T-helper 17 cell (primary cell): ENCODE measurements at places on chromosomes 1 and 21.

- no peak for DNase-seq
These were observed 99.7 kb downstream of the NOS1AP start for GRCh38 chr1:162169031-162169790.

- DNase-seq, result no peak
These were observed 92.1 kb upstream of the POU3F1 start for GRCh38 chr1:38138498-38139233.

- peak; percentile 57 for DNase-seq
These were observed 28.5 kb upstream of the KCNA2 start for GRCh38 chr1:110634455-110635311.

- no peak for DNase-seq
These were observed 103.0 kb downstream of the SSBP3 start for GRCh38 chr1:54302951-54303843.

- DNase-seq, result no peak
These were observed 9.8 kb upstream of the ERMAP start for GRCh38 chr1:42807056-42807668.

- no peak for DNase-seq
These were observed 59.6 kb downstream of the RUNX1 start for GRCh38 chr21:34989337-34990151.

DNA sequence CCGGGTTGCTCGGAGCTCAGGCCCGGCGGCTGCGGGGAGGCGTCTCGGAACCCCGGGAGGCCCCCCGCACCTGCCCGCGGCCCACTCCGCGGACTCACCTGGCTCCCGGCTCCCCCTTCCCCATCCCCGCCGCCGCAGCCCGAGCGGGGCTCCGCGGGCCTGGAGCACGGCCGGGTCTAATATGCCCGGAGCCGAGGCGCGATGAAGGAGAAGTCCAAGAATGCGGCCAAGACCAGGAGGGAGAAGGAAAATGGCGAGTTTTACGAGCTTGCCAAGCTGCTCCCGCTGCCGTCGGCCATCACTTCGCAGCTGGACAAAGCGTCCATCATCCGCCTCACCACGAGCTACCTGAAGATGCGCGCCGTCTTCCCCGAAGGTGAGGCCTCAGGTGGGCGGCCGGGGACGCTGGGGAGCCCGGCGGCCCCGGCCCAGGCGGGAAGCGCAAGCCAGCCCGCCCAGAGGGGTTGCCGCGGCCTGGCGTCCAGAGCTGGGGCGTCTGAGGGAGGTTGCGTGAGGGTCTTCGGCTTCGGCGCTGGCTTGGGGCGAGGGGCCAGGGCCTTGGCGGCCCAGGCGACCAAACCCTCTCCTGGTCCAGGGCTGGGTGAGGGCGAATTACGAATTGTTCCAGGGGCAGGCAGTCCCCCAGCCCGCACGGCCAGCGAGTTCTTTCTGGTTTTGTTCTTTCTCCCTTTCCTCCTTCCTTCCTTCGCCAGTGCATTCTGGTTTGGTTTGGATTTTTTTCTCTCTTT is 805 bp downstream of the SIM2 start:
- DNase-seq, result no peak

DNA sequence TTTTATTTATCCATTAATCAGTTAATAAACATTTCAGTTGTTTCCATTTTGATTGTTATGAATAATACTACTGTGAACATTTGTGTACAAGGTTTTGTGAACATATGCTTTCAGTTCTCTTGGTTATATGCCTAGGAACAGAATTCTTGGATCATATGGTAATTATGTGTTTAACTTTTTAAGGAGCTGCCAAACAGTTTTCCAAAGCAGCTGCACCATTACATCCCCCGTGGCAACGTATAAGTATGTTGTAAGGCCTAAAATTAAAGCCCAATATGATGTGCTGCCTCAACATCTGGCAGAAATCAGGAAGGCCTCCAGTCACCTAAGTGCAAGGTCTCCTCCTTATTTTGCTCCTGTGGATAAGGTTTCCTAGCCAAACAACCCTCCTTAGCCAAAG is 235.6 kb upstream of the CACYBP start:
- DNase-seq, result no peak

DNA sequence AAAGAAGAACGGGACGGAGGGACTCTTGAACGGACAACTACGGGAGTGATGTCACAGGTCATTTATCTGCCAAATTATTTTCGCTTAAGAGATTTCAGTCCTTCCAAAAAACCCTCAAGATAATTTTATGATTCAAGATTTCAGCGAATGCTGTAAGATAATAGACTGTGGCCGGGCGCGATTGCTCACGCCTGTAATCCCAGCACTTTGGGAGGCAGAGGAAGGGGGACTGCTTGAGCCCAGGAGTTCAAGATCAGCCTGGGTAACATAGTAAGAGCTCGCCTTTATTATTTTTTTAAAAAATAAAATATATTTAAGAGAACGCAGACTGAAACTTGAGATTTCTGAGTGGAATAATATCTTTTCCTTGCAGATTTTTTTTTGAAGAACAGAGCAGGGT is 609 bp downstream of the RWDD2B start:
- no peak for DNase-seq

DNA sequence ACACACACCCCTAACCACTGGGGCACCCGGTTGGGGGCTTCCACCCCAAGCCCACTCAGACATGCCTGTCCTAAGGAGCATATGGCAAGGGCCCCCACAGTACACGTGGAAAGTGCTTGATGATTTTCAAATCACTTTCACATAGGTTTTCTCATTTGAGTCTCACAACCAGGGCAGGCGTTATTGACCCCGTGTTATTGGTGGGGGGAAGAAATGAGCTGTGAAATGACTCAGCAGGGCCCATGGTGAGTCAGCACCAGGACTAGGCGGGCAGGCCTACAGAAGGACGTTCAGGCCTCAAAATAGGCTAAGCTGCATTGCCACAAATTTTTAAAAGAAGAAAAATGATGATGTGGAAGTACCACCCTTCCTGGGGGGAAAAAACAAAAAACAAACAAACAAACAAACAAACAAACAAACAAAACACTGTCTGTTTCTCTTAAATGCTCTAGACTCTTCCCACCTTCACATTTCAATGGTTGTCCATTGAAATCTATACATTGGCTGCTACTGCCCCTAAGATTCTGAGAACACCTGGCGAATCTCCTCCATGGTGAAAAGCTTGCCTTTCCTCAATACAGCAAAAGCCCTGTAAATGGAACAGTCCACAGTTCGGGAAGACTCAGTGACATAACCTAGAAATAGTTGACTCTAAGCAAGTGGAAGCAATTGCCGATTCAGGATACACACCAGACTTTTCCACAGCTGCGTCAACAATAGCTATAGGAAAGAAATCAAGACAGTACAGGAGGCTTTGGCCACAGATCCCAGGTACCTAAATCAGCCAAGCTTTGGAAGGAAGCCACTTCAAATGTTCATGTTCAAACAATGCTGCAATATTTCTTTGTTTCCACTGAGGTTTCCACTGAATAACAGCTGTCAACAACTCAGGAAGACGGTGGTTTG is 234.7 kb downstream of the TOMM20 start:
- DNase-seq, result no peak

DNA sequence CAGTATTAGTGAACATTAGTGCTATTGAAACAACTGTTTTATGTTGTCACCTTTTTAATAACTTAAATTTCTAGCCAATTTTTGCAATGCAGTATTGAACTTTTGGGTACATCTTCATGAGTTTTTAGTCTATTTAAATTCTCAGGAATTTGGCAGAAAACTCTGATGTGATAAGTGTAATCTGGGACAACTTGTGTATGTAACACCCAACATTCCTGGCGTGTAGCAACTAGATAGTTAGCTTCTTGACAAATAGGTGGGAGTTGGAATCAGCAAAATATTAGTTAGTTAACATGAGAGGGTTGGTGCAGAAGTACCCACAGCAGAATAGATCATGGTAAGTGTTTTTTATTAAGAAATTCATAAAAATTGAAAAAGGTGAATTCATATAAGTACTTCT is 111.6 kb downstream of the ITSN1 start:
- no peak for DNase-seq

- DNase-seq, result no peak
These were observed 6.4 kb downstream of the C1orf50 start for GRCh38 chr1:42773420-42773819.

DNA sequence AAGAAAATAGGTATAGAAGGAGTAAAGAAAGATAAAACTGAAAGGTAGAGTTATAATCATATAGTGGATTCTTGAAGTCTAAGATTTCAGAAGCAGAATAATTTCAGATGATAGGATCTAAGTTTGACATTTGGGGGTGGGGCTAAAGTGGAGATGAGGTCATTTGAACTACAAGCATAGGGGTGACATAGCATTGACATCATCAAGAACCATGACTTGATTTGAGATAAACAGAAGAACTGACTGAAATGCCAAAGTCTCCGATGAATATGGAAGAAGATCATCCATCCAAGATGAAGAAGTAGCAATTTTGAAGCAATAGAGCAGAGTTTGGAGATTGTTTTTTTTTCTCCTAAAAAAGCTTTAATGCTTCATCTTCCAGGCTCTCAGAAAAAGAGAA is 122.3 kb downstream of the MACF1 start:
- no peak for DNase-seq

DNA sequence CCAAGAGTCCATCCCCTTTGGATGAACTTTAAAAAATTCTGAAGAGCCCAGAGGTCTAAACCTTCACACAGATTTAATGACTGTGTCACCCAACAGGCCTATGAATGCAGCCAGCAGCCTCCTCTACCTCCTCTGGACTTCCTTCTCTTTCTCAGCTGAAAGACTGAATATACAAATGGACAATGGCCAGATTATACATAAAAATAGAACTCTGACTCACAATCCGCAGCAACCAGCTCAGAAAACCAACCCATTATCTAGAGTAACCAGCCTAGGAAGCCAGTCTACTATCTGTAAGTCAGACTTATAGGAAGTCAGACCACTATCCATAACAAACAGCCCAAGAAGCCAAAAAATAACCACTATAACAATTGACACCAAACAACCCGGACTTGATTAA is 224.5 kb downstream of the ASTN1 start:
- no peak for DNase-seq

- DNase-seq, result no peak
These were observed 17.5 kb upstream of the SUCO start for GRCh38 chr1:172515436-172515835.

GRCh38 chr1:174982971-174983689 is 16.6 kb upstream of the CACYBP start:
- peak; percentile 41 for DNase-seq

- no peak for DNase-seq
These were observed 190.5 kb downstream of the RYR2 start for GRCh38 chr1:237232501-237232900.

- DNase-seq, result no peak
These were observed 284.6 kb downstream of the PTBP2 start for GRCh38 chr1:97006044-97006661.

DNA sequence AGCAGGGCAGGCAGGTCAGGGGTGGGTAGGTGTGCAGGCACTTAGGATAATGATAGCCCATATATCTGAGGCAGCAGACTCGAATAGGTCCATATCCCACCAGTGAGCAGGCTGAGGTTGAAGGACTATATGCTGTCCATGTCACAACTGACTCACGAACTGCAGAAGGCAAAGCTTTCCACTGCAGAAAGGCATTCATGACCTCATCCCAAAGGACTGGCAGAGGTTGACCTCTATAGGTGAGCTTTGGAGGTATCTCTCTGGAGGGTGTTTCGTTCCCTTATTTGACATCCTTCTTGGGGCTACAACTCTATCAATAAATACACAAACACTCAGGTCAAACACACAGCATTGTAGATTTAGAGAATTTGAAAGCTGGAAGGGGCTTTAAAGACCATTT is 42.8 kb upstream of the MARK1 start:
- no peak for DNase-seq

DNA sequence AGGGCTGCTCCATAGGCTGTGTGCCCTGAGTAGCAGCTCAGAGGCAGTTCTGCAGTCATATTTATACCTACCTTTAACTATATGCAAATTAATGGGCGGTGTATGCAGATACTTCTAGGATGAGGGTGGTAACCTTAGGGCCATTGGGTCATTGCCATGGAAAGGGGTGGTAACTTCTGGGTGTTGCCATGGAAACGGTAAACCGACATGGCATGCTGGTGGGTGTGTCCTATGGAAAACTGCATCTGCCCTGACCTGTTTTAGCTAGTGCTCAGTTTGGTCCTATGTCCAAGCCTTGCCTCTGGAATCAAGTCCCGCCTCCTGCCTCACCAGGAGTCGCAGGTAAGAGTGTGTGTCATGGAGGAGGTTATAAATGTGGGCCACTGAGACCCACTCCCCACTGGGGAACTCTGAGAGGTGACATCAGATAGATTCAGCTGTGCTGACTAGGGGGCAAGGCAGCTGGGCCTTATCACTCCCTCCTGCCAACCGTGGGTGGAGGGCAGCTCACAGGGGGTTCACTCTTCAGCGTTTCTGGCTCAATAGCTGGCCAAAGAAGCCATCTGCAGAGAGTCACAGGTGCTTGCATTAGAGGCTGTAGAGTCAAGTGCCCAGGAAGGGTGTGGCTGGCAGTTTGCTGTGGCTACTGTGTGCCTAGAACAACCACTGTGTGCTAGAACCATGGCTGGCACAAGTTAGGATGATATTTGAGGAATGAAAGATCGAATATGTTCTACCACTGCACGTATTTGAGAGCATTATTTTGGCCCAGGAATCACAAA is 19.0 kb downstream of the BACE2 start:
- DNase-seq, result no peak

- DNase-seq, result no peak
These were observed 39.0 kb upstream of the BCAS2 start for GRCh38 chr1:114620419-114620818.

GRCh38 chr1:158952416-158952815 is 21.1 kb downstream of the PYHIN1 start:
- DNase-seq, result no peak

- no peak for DNase-seq
These were observed 684 bp upstream of the MCL1 start for GRCh38 chr1:150579945-150580642.

DNA sequence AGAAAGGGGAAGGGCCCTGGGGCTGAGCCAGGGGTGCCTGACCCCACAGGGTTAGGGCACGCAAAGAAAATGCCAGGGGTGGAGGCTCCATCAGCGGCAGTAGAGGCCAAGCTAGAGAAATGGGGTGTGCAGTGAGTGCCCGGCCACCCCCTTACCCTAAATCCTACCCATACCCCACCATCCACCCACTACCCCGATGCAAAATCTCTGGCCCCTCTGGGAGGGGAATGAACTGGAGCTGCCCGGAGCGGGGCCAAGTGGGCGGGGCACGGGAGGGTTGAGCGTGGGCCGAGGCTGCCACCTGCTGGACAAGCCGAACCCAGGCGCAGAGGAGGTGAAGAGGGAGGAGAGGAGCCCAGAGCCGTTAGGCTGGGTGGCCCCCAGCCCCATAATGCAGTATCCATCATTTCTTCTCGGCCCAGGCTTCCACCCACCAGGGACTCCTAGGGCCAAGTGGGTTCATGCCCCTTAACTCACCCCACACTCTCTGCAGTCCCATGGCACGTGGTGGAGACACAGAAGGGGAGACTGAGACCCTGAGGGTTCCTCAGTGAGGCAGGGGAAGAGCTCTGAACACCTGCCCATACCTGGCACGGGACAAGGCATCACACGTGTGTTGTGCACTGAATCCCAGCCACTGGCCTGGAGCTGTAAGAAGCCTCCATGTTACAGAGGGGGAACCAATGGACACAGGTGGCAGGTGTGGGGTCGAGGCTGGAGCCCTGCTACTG is 1.4 kb upstream of the C1QC start:
- peak; percentile 37 for DNase-seq

GRCh38 chr1:24992124-24992760 is 62.2 kb upstream of the RUNX3 start:
- no peak for DNase-seq
